ENCODE measurements at places on chromosomes 5 and 9. TPM values are rescaled to one million over a fixed set of nuclear protein-coding genes. Genes with fewer than 3 reads are reported as not detected.

The GABRA1 gene
- not detected for total RNA-seq

The ZDHHC11B gene
- total RNA-seq: not detected

The SMC2 gene
- total RNA-seq: 81.7 TPM

The SVEP1 gene
- not detected for total RNA-seq

The PCDHA13 gene
- not detected for total RNA-seq

The TLN1 gene
- 450 TPM for total RNA-seq

The MINAR2 gene
- not detected for total RNA-seq

The CCL27 gene
- total RNA-seq: not detected

All from activated CD8-positive, alpha-beta T cell treated with anti-CD3 and anti-CD28 coated beads, Interleukin-2, amount 10 ng/mL, durations not matched to agents 7 days and 5 days (primary cell).